ENCODE measurements at places on chromosomes 4 and X.

DNA sequence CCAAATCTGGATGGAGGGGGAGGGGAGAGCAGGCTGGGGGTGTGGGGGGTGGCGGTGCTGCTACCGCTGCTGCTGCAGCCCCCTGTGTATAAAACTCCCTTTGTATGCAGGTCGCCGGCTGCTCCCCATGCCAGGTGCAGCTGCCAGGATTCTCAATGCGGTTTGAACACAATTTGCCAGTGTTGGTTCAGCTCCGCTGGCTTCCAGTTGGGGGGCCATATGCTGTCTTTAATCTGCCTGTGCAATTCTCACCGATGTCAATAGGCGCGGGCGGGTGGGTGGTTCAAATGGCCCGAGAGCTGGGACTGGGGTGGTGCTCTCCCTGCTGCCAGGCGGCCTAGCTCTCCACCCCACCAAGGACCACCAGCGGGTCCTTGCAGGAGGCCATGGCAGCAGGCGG, 257.6 kb downstream of the BCOR start:
- no peak for DNase-seq

DNA sequence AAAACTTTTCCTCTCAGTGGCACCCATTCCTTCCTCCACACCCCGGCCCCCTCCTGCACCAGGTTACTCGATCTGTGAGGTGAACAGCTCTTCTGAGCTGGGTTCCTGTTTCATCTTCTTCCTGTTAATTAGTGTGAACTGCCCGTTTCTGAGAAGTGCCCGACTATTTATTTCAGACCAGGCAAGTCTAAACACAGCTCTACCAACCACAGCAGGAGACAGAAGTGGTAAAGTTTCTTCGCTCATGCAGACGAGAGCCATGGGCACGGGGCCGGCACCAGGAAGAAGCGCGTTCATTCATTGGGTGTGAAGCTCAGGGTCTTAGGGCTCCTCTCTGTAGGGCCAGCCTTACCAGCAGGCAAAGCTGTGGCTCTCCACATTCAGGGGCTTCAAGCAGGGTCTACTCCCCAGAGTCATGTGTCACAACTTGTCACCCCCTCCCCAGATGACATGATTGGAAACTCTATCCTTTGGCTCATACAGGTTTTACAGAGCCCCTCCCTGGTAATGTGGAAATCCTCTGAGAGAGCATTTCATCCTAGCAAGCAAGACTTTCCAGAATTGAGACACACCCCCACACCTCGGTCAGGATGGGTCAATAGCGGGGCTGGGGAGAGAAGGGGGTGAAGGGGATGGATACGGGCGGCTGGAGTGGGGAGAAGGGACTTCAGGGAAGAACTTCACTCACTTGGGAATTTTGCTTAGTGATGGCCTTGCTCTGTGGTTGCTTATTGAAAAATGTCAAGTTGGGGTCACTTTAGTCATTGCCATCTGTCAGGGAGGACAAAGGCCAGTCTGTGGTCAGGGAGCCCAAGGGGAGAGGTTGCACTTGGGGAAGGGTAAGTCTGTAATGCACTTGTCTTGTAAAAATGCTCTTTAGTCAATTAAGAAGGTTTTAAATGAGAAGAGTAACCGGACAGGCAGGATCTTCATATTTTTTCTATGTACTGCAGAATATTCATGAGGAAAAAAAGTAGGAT, 121.6 kb upstream of the TRIM2 start:
- DNase-seq, result peak; percentile 18

GRCh38 chrX:150217609-150218008, 145.5 kb upstream of the MAMLD1 start:
- DNase-seq, result no peak

DNA sequence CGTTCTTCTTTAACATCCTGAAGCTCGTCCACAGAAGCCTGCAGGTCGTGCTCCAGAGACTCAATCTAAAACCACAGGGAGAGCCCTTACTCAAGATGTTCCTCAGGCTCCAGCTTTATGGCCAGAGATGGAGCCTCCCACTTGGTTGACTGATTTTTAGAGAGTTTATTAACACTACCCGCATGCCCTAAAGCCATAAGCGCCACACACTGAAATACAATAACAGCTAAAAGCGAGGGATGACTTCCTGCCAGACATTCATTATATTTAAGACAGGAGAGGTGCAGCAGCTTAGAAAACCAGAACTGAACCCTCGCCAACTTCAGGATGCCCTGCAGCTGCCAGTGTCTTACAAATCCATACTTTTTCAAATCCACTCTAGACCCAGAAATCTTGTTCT, 42.0 kb downstream of the SOD3 start:
- no peak for DNase-seq

DNA sequence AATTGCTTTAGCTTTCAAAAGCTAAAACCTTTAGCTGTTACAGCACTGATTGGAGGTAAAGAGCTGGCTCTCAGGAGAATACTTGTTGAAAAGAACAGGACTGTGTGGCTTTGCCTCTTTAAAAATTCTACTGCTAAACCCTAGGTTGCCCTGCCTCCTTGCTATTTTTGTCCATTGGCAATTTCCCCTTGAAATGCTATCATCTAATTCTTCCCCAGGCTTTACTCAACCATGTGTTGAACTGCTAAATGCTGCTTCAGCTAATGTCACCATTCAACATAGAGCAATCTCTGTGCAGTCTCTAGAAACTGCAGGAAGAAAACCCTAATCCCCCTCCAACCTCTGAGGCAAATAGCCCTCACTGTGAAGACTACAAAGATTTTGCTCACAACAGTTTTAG, 203.7 kb upstream of the ARX start:
- no peak for DNase-seq

- DNase-seq, result no peak
Observed at GRCh38 chr4:7817877-7818398, 121.7 kb downstream of the AFAP1 start.

- DNase-seq, result no peak
Observed at GRCh38 chrX:68945603-68946228, 116.9 kb downstream of the EFNB1 start.

- no peak for DNase-seq
Observed at GRCh38 chrX:128653524-128654060, 601.4 kb upstream of the ACTRT1 start.

DNA sequence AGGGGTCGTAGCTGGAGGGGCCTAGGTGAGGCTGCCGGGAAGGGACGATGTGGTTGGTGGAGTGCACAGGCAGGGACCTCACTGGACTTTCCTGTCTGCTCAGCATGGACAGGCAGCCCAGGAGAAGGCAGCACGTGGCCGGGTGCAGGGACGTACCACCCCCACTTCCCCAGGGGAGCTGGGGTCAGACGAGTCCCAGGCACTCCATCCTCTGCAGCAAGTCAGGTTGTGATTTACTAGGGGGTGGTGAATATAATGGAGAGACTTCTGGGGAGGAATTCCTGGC, 1.5 kb upstream of the CTBP1 start:
- DNase-seq, result no peak

DNA sequence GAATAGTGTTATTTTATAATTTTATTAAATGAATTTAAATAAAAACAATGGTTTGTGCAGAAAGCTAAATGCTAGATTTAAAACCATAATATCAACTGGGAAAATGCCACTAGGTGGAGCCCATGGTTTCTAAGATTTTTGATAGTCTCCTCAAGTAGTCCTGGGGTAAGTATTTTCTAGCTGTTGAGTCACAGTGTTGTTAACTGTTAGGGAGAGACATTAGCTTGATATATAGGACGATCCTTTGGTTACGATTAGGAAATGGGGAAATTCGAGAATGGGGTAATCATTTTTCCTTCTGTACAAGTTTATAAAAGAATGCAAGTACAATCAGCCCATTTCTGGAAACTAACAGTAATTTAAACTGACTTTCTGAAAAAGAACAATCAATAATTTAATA, 378.4 kb downstream of the ANKRD50 start:
- DNase-seq, result no peak

GRCh38 chr4:16289897-16290554, 63.8 kb upstream of the TAPT1 start:
- DNase-seq, result peak; percentile 28

DNA sequence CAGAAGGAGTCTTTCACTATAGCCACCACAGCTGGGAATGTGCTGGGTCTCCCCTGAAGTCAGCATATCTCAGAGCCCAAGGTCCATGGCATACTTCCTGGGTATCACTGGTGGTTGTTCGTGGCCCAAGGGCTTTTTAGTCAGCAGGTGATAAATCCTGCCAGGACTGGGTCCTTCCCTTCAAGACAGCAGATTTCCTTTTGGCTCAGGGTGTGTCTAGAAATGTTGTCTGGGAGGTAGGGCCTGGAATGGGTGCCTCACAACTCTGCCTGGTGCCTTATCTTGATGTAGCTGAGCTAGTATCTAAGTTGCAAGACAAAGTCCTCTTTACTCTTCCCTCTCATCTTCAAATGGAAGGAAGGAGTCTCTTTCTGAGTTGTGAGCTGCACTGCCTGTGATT, 102.4 kb upstream of the TMLHE start:
- DNase-seq, result no peak

DNA sequence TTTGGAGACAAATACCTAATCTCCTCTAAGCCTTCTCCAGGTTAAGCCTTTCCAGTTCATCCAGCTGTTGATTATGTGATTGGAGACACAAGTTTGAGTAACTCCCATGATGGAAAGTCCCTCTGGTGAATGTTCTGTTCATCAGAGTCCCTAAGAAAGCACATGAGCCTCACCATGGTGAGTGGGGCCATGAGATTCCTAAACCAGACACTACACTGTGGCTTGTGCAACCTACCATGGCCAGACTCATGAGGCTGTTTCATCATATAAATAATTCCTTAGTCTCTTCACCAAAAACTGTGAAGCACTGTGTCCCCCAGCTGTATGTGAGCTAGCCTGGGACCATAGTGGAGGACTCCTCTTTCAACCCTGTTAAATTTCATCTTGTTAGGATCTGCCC, 14.4 kb downstream of the PKD2 start:
- DNase-seq, result no peak

- DNase-seq, result no peak
Observed at GRCh38 chr4:87052615-87053014, 117.8 kb downstream of the AFF1 start.

GRCh38 chr4:111499706-111500105, 645.5 kb upstream of the FAM241A start:
- DNase-seq, result no peak

DNA sequence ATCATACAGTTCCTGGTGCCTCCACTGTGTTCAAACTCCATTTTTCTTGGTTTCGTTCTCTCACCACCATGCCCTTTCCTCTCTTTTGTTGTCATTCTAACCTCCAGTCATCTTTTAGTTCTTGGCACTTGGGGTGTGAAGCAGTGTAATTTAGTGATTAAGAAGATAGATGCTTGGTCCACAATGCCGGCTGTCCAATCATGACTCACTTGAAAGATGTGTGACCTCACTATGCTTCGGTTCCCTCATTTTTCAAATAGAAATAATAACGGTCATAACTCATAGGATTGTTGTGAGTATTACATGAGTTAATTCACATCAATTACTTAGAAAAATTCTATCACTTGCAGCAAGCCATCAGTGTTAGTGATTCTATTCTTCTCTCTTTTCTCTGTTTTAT, 327.8 kb downstream of the ADGRL3 start:
- DNase-seq, result no peak

DNA sequence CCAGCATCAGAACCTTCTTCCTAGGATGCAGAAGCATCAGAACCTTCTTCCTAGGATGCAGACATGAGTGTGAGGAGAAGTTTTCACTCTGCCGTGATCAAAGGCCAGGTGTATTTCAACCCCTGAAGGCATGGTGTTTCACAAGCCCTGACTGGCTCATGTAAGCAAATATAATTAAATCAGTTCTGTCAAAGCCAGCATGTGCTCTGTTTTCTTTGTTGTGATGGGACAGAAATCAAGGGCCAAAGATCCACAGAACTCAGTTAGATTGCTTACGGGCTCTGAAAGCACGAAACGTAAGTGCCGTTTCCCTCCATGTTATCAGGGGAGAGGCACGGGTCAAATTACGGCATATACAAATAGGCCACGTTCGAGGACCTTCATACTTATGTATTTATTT, 32.0 kb upstream of the CLDN24 start:
- no peak for DNase-seq

DNA sequence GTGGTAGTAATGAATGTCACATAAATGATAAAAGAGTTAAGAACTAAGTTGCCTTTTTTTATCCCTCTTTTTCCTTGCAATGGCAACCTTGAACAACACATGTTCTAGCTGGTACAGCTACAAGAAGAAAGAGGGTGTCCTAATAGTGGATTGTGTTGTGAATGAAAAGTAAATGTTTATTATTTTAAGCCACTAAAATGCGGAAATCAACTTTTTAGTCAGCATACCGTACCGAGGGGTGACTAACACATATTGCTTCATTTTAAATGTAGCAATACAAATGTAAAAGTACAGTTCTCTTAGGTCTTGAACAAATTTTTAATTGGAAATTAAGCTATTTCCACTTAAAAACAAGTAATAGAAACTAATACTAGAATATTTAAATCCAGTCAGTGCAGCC, 17.7 kb upstream of the AP1AR start:
- no peak for DNase-seq

DNA sequence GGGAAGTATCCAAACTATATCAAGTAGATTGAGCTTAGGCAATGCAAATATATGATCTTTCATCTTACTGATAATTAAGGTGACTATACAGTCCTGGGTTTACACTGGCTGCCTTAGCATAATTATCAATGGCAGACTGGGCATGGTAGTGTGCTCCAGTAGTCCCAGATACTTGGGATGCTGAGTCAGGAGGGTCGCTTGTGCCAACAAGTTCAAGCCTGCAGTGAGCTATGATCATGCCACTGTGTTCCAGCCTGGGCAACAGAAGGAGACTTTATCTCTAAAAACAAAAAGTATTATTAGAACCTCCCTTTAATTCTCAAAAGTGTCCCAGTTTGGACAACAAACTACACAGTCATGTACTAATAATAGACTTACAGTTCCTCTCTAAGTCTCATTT, 99.4 kb upstream of the RASGEF1B start:
- no peak for DNase-seq

GRCh38 chr4:75786526-75786925, 62.1 kb downstream of the USO1 start:
- DNase-seq, result no peak

DNA sequence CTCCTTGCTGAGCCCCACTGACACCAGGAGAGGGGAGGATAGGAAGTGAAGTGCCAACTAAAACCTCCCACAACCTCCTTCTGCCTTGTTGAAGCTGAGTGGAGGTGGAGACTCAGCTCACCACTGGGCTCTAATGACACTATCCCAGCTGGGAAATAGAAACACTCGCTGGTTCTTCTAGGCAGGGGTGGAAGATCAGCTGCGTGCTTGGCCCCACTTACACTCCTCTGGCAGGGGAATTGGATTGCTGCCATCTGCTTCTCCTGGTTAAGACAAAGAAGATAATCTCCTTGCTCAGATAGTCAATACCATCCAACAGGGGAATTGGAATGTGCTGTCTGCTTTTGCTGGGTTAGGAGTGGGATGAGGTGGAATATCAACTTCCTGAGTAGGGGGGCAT, 392.5 kb downstream of the ZNF674 start:
- no peak for DNase-seq
